ENCODE measurements at places on chromosomes 6 and 20. TPM values are rescaled to one million over a fixed set of nuclear protein-coding genes. Genes with fewer than 3 reads are reported as not detected.
A peak's percentile ranks its signal among the peaks of the same experiment; 100 is the strongest.

DNA sequence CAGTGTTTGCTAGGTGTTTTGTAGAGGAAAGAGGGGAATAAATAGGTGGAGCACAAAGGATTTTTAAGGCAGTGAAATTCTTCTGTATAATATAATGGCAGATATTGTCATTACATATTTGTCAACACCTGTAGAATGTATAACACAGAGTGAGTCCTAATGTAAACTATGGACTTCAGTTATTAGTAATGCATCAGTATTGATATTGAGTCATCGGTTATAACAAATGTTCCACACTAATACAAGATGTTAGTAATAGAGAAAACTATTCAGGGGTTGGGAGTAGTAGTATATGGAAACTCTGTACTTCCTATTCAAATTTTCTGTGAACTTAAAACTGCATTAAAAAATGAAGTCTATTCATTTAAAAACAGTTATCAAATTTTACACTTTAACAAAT is 299.2 kb downstream of the UBE3D start:
- no peak overlapping the region for H3K4me3 ChIP-seq
- no peak for DNase-seq
- H3K27me3 ChIP-seq = no peaks in the 10 kb centered on the region
- no peak overlapping the region for H3K27ac ChIP-seq

- no peak overlapping the region for H3K27ac ChIP-seq
- DNase-seq = no peak
- H3K27me3 ChIP-seq = no peaks in the 10 kb centered on the region
- peaks cover 3% of the 10 kb centered on the region for H3K4me1 ChIP-seq
- no peaks in the 10 kb centered on the region for H3K36me3 ChIP-seq
Measured at GRCh38 chr6:105545947-105546731, 143.3 kb upstream of the PREP start.

GRCh38 chr6:111199935-111200334 is 112.6 kb downstream of the SLC16A10 start:
- no peaks in the 10 kb centered on the region for H3K4me1 ChIP-seq
- no peaks in the 10 kb centered on the region for H3K36me3 ChIP-seq
- no peak for DNase-seq
- no peaks in the 10 kb centered on the region for H3K27me3 ChIP-seq
- no peak overlapping the region for H3K4me3 ChIP-seq

DNA sequence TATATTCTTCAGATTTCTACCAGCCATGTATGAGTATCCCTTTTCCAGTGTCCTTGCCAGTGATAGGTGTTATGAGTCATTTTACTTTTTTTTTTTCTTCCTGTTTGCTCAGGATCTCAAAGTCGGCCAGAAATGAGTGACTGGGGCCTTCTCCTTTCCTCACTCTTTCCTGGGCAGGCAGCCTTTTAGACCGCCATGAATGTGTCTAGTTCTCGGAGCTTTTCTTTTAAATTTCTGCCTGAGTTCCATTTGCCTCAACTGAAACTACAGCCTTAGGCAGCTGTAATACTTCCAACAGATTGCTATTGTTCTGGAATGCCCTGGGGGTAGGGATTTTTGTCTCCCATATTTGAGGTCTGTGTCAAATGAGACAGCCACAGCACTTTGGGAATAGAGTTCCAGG is 83.7 kb downstream of the STXBP5 start:
- H3K27ac ChIP-seq = no peak overlapping the region
- no peaks in the 10 kb centered on the region for H3K4me1 ChIP-seq
- H3K36me3 ChIP-seq = no peaks in the 10 kb centered on the region
- no peaks in the 10 kb centered on the region for H3K27me3 ChIP-seq

GRCh38 chr6:75906871-75907270 is 157.8 kb downstream of the MYO6 start:
- H3K27ac ChIP-seq = no peak overlapping the region
- no peaks in the 10 kb centered on the region for H3K27me3 ChIP-seq
- DNase-seq = no peak
- no peaks in the 10 kb centered on the region for H3K36me3 ChIP-seq
- H3K4me1 ChIP-seq = no peaks in the 10 kb centered on the region
- no peak overlapping the region for H3K4me3 ChIP-seq

DNA sequence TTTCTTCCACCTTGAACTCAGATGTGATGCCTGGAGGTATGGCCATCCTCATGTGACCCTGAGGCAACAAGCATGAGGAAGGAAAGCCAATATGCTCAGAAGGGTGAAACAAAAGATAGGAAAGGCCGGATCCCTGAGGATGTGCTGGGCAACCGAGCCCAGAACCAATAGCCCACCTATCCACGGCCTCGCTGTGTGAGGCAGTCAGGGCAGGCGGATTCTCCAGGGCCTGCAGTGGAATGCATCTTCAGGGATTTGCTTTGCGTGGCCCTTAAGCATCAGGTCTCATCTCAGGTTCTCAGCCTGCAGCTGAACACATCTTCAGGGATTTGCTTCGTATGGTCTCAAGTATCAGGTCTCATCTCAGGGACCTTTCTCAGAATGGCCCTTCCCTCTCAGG is 139.8 kb downstream of the ANKRD60 start:
- no peaks in the 10 kb centered on the region for H3K4me1 ChIP-seq
- no peak for DNase-seq
- H3K27ac ChIP-seq = no peak overlapping the region
- no peak overlapping the region for H3K4me3 ChIP-seq
- no peaks in the 10 kb centered on the region for H3K27me3 ChIP-seq

DNA sequence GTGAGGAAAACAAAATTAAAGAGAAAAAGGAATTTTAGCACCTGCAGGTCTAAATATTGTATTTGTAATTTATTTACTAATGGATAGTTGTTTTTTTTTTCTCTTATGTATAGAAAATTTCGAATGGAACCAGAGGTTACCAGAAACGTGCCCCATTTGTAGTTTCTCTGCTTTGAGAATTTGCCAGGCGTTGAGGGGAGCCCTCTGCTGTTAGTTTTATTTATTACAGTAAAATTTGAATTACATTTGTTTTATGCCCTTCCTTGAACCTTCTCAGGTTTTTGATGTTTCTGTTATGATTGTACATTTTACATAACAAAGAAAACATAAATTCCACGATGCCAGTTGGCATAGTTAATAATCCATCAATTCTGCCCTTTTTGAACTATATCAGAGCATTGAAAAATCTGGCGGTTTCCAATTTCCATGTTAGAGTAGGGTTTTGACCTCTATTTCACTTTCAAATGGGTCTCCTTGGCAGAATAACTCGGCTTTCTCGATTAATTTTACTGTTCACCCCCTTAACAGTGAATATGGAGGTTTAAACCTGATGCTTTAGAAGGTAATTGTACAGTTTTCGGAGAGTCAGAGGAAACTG is 35.1 kb upstream of the RFPL4B start:
- no peaks in the 10 kb centered on the region for H3K4me1 ChIP-seq
- no peaks in the 10 kb centered on the region for H3K36me3 ChIP-seq
- no peaks in the 10 kb centered on the region for H3K27me3 ChIP-seq

DNA sequence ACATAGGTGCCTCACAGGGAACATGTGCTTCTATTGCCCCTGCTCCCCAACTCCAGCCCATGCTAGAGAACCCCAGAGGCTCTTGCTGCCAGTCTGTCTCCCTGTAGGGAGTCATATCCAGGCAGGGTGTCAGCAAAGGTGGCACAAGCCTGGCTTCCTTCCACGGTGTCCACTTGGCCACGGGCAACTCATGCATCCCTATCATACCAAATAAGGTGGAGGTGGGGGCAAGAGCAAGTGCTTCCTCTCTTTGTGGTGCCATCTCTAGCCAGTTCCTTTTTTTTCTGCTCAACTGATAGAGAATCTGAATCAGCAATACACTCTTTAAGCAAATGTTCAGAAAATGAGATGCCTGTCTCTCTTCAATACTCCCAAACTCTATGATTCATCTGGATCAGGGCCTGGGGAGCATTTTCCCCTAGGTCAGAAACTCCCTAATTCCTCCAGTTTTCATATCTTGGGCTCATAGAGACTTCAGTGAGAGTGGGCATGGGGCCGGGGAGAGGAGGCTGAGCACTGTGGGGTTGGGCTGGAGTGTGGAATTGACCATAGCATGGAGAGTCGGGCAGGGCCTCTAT is 105.1 kb upstream of the GPR6 start:
- H3K4me3 ChIP-seq = no peak overlapping the region
- no peak for DNase-seq
- H3K27me3 ChIP-seq = no peaks in the 10 kb centered on the region

- DNase-seq = no peak
- H3K4me3 ChIP-seq = no peak overlapping the region
- no peaks in the 10 kb centered on the region for H3K4me1 ChIP-seq
Measured at GRCh38 chr6:23089981-23090380, 520.6 kb downstream of the HDGFL1 start.

DNA sequence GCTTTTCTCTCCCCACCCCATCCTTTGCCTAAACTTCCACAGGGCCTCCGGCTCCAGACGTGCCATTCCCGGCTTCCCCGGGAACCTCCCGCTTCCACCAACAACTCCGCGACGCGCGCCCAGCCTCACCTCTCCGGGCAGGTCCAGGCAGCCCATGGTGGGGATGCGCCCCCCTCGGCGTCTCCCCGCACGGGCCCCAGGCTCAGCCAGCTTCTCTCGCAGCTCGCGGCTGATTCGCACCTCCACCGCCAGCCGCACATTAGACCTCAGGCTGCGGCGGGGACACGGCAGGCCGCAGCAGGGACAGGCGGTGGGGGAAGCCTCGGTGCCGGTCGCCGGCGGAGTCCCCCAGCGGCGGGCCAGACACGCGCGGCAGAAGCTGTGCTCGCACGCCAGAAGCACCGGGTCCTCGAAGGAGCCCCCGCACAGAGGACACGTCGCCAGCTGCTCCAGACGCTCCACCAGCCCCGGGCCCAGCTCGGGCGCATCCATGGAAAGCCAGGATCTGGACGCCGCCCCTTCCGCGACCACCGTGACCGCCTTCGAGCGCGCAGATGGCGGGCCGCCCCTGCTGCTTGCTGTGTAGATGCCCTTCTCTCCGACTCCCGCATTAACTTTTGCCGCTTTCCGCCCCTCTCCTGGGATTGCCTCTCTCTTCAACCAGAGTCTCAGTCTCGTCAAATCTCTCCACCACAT is at the start of gene RNF39:
Gene RNF39 (minus strand): TSS at position 676 of the 696 bp plus-strand sequence. CDS start 184 bp downstream, at position 492.
- peak within 1 kb of the TSS; percentile 39 for H3K4me3 ChIP-seq
- DNase-seq = no peak
- H3K4me1 ChIP-seq = peaks cover 29% of the 10 kb centered on the region
- no peaks in the 10 kb centered on the region for H3K36me3 ChIP-seq
- H3K27me3 ChIP-seq = no peaks in the 10 kb centered on the region
- no peak within 1 kb of the TSS for H3K27ac ChIP-seq

- no peaks in the 10 kb centered on the region for H3K36me3 ChIP-seq
- H3K27me3 ChIP-seq = no peaks in the 10 kb centered on the region
- H3K4me3 ChIP-seq = no peak overlapping the region
- peak; percentile 78 for DNase-seq
Measured at GRCh38 chr6:122839472-122839871, 50.4 kb downstream of the SMPDL3A start.

GRCh38 chr20:60057866-60058807 is 99.9 kb downstream of the CDH26 start:
- no peak overlapping the region for H3K27ac ChIP-seq
- no peaks in the 10 kb centered on the region for H3K36me3 ChIP-seq
- no peak overlapping the region for H3K4me3 ChIP-seq
- no peak for DNase-seq
- H3K27me3 ChIP-seq = no peaks in the 10 kb centered on the region

DNA sequence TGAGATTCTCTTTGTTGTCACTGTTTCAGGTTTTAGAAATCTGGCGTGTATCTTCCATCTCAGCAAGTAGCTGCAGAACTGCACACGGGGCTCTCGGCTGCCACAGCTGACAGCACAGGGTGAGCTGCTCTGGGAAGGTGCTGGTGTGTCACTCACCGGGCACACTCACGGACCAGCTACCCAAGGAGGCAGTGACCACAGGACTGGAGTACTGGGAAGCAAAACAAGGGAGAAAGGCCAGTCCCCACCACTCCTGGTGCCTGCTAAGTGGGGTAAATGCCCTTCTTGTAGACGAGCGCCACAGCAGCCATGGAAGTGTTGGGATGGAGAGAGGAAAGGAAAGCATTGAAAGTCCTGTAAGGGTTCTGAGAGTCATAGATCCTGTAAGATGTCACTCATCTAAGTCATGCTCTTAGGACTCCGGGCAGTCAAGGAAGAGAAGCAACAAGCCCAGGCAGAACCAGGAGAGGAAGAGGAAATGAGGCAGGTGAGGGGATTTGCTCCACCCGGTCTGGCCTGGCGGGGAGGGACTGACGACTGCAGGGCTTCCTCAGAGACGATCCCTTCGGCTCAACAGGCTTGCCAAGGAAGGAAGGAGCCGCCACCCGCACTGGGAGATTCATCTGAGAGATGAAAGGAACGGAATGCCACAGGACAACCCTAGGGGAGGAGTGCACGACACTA is 48.1 kb downstream of the PRDM1 start:
- H3K4me1 ChIP-seq = no peaks in the 10 kb centered on the region
- no peak overlapping the region for H3K27ac ChIP-seq
- H3K27me3 ChIP-seq = no peaks in the 10 kb centered on the region
- no peak overlapping the region for H3K4me3 ChIP-seq
- no peaks in the 10 kb centered on the region for H3K36me3 ChIP-seq
- no peak for DNase-seq

DNA sequence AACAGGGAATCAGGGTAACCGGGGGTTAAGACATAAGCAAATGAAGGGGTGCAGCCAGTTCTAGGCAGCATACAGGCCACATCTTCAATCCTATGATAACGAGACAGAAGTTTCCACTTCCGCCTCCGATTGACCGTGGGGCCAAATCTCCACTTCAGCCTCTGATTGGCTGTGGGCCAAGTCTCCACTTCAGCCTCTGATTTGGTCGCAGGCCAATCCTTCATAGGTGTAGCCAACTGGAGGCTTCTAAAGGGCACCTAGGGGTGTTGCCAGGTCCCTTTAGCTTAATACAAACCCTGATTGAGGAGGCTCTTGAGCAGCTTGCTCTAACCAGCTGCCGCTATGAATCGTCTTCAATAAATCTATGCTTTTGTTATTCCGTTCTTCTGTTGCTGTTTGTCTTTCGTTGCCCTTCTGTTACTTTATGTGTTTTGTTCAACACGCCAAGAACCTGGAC is 2.1 kb upstream of the ERGIC3 start:
- no peaks in the 10 kb centered on the region for H3K27me3 ChIP-seq
- H3K36me3 ChIP-seq = no peaks in the 10 kb centered on the region
- no peaks in the 10 kb centered on the region for H3K4me1 ChIP-seq

DNA sequence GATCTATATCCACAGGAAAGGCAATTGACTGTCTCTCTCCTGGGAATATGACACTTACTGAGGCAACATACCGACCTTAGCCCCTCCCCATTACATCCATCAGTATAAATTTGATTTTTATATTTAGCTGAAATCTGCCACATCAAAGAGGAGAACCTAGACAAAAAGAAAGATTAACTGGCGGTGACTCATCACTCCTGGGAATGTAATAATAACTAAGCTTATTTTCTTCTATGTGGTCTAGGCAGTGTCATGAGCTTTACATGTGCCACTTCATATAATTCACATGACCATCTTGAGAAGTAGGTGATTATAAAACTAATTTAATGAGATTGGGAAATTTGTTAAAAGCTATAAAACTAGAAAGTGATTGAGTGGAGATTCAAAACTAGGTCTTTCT is 520.0 kb upstream of the HS3ST5 start:
- no peaks in the 10 kb centered on the region for H3K4me1 ChIP-seq
- DNase-seq = no peak
- no peak overlapping the region for H3K4me3 ChIP-seq
- no peaks in the 10 kb centered on the region for H3K27me3 ChIP-seq
- H3K27ac ChIP-seq = no peak overlapping the region

The OOEP gene
- total RNA-seq = not detected

The RGS19 gene
- total RNA-seq = 8.2 TPM

The LGSN gene
- not detected for total RNA-seq

The CST7 gene
- 4.2 TPM for total RNA-seq

The VSTM2L gene
- total RNA-seq = not detected

The VWA7 gene
- total RNA-seq = 19.7 TPM

The MATN4 gene
- total RNA-seq = not detected

The PSMB9 gene
- 124 TPM for total RNA-seq

The IMPG1 gene
- total RNA-seq = not detected

The CALHM6 gene
- 14.0 TPM for total RNA-seq

The MEI4 gene
- total RNA-seq = not detected

The LHFPL5 gene
- not detected for total RNA-seq

The ESR1 gene
- not detected for total RNA-seq

Data from Peyer's patch (tissue), 4 donors.